ENCODE measurements at places on chromosomes 6 and 20.

GRCh38 chr20:23265226-23265625 is 85.4 kb upstream of the NXT1 start:
- DNase-seq = no peak

GRCh38 chr6:46949632-46950280 is 28.0 kb upstream of the ADGRF5 start:
- DNase-seq = no peak

DNA sequence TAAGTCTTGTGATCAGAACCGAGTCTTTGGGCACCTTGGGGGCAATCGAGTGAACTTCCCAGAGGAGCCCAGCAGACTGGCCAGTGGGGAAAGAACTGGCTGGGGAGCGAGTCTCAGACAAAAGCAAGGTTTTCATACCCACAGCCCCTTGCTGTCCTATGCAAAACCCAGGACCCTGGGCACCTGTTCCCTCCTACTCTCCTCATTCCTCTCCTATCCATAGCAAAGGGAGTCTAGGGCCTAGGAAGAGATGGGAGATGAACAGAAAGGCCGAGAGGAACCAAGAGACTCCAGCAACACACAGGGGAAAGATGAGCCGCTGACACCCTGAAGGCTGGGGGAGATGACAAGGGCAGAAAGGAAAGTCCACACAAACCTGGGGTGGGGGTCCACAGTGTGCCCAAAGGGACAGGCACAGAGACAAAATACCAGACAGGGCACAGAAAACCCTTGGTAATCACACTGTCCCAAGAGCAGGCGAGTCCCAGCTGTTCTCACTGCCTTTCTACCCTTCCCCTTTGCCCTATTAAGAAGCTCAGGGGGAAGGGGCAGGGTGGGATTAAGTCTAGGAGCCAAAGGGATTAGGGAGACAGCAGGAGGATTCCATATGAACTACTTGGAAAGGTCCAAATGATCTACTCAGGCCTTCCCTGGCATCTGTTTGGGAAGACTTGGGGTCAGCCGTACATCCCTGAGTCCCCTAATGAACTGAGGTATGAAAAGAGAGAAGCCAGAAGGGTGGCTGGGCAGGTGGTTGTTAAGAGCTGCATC is 6.5 kb downstream of the PPP1R18 start:
- no peak for DNase-seq

DNA sequence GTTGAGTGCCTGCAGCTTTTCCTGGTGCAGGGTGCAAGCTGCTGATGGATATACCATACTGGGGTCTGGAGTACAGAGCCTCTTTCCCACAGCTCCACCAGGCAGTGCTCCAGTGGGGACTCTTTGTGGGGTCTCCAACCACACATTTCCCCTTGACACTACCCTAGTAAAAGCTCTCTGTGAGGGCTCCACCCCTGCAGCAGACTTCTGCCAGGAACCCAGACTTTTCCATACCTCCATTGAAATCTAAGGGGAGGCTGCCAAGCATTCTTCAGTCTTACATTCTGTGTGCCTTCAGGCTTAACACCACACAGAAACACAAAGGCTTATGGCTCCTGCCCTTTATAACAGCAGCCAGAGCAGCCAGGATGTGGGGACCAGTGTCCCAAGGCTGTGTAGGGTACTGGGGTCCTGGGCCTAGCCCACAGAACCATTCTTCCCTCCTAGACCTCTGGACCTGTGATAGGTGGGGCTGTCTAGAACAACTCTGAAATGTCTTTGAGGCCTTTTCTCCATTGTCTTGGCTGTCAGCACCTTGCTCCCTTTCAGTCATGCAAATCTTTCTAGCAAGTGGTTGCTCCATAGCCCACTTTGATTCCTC is 65.7 kb downstream of the TBXT start:
- no peak for DNase-seq

DNA sequence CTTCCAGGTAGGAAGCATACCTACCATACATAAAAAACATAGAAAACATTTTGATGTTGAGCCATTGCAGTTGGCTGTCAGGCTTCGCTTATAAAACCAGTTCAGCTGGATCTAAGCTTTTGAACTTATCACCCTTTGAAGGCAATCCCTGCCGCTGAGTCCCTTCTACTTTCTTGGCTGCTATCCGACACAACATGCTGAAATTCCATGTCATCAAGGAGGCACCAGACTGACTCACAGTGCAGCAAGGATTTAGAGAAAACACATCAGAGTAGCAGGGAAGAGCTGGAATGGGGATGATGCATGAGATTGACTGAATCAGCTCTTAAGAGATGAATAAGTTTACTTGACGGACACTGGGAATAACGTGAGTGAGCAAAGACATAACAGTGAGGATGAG is 135.0 kb upstream of the MAN1A1 start:
- no peak for DNase-seq

DNA sequence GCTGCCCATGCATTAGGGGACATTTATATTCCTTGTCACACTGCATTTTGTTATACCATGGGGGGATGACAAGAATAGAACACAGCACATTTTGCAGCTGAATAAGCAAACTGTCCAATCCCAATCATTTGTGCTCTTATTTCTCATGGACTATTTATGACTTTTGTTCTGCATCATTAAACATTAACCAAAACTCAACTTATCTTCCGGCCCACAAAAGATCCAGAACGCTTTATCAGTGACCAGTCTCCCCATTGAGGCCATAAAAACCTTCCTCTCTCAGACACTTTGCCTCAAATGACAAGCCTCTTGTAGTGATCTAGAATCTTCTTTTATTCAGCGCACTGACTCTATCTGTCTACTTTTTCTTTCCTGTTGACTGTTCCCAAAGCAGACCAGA is 28.4 kb upstream of the FOXQ1 start:
- no peak for DNase-seq

DNA sequence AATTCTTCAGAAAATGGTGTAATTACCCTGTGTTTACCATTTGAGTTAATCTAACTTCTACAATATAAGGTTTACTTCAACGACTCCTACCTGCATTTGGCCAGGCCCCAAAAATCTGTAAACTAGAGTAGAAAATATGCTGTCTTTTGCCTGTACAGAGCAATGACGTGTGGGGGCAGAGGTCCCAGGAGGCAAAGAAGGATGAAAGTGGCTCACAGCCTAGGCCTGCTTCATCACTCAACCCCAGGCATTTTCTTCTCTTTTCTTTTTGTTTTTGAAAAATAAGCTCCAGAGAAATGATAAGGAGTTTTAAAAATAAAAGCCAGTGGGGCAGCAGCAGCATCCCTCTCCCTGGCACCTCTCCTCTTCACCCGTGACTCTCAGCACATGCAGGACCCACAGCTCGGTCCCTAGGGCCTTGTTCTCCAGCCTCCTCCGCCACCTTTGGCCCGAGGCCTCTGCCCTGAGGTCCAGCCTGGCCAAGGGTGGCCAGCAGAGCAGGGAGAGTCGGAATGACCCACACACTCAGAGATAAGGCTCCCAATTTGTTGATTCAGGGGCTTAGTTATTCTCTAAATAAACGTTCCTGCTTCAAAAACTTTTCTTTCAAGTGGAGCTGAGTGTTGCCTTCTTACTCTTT is 310.3 kb upstream of the RNF24 start:
- no peak for DNase-seq

- DNase-seq = peak; percentile 34
Measured at GRCh38 chr6:29990931-29991330, 48.6 kb downstream of the HLA-A start.

DNA sequence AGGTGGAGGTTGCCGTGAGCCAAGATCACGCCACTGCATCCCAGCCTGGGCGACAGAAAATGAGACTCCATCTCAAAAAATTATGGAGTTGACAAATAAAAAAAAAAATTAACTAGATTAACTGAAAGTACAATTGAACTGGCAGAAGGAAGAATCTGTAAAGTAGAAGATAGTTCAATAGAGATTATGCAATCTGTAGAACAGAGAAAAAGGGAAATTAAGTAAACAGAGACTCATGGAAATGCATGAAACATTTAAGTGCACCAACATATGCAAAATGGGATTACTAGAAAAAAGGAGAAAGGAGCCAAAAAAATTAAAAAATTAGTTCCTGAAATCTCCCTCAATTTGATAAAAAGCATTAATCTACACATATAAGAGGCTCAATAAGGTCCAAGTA is 188.8 kb upstream of the KHDRBS2 start:
- no peak for DNase-seq

GRCh38 chr6:64672651-64673050 is 1034.4 kb downstream of the EYS start:
- no peak for DNase-seq

- DNase-seq = no peak
Measured at GRCh38 chr6:161271343-161272030, 2.4 kb downstream of the AGPAT4 start.

GRCh38 chr6:53984163-53984562 is 127.1 kb upstream of the MLIP start:
- no peak for DNase-seq

DNA sequence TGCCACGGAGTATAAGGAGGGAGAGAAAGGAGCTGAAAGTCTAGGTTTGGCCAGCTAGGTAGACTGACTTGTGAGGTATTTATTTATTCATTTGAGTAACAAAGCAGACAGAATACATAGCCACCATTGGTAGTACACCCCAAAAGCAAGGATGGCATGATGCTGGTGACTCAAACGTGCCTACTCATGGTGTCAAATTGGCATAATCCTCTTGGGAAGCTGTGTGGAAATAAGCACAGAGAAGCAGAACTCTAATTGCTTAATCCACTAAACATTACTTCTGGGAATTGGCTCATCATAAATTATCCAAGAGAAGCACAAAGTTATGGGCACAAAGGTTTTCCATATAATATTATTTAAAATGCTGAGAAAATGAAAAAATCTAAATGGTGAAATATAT is 2.5 kb downstream of the DEFB132 start:
- no peak for DNase-seq

- DNase-seq = no peak
Measured at GRCh38 chr6:44665143-44665542, 277.6 kb downstream of the CDC5L start.

GRCh38 chr6:9878535-9878934 is 536.3 kb downstream of the TFAP2A start:
- DNase-seq = no peak

GRCh38 chr6:39224011-39224410 is 5.3 kb downstream of the KCNK5 start:
- DNase-seq = no peak

GRCh38 chr6:113576310-113576709 is 280.8 kb upstream of the MARCKS start:
- DNase-seq = no peak

DNA sequence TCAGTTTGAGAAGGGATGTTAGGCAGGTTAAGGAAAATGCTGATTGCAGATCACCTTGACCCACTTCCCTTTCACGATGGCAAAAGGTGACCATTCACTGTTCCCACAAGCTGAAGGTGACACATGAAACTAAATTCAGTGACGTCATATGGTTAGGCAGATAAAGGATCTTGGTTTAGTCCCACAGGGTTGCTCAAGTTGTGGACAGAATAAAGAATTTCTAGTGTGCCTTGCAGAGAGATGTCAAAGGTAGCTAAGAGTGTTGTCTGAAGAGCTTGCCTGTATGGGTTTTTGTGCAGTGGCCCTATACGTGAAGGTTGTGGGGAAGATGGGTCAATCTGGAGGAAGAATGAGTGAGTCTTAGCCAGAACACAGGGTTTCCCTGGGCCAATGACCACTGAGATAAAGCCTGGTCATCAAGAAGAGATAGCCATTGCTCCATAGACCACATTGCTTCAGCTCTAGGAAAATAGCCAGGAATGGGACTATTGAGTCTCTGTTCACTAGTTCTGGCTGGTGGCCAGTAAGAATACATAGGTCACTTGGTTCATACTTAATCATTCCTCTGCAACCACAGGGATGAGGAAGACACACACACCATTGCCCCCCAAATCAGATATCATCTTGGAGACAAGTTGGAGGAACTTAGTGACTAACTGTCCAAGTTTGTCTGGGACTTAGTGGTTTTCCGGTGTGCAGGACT is 148.5 kb upstream of the ATXN1 start:
- peak; percentile 59 for DNase-seq

- no peak for DNase-seq
Measured at GRCh38 chr6:116922853-116923548, 46.0 kb downstream of the RFX6 start.

GRCh38 chr20:14127514-14128223 is 132.4 kb downstream of the MACROD2 start:
- DNase-seq = no peak

GRCh38 chr6:64227863-64228262 is 592.3 kb downstream of the PHF3 start:
- no peak for DNase-seq
